Right atrium auricular region (tissue), 2 donors: ENCODE measurements at places on chromosomes 7 and 10. TPM values are rescaled to one million over a fixed set of nuclear protein-coding genes. Genes with fewer than 3 reads are reported as not detected.

DNA sequence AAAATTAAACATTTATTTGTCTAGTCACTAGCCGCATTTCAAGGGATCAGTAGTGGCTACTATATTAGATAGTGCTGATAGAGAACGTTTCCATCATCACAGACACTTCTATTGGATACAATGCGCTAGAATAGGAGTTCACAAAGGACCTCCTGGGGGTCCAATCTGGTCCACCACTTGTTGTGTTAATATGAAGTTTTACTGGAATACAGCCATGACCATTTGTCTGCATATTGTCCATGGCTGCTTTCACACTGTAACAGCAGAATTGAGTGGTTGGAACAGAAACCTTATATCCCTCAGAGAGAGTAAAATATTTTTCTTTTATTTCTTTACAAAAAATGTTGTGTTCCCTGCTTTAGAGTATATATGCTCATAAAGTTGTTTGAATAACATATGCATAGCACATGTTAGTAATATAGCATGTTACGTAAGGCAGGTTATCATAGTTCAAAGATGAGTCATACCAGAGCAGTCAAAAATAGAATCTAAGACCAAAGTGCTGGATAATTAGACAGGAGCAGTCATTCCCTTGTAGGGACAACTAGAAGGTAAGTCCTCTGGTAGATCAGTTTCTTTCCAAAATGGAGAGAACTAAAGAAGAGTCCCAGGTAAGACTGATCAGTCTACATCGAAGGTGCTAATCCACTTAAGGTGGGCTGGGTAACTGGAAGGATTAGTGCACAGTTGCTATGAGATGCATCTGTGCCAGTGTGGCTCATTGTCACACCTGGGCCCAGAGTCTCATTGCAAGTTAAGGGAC lies 14.9 kb downstream of the BZW2 start:
- no peak for DNase-seq

- no peak for DNase-seq
Measured at GRCh38 chr7:12766416-12766815, 79.0 kb downstream of the ARL4A start.

- DNase-seq, result no peak
Measured at GRCh38 chr10:6920072-6921019, 340.3 kb upstream of the PRKCQ start.

DNA sequence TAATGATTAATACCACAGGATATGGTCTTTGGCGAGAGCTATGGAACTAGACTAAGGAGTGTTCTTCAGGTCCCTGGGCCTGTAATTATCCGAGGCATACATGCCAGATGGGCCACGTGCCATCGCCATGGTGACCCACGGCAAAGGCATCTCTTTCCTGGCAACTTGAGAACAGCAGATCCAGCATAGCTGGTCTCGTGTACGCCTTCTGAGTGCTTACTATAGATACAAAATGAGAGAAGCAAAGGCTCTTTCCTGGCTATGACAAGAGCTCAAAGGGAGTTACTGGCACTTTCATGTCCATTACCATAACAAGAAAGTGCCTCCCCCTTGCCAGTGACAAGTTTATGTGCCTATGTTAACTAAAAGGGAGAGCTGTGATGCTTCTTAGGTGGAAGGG lies 26.0 kb upstream of the GLI3 start:
- no peak for DNase-seq

DNA sequence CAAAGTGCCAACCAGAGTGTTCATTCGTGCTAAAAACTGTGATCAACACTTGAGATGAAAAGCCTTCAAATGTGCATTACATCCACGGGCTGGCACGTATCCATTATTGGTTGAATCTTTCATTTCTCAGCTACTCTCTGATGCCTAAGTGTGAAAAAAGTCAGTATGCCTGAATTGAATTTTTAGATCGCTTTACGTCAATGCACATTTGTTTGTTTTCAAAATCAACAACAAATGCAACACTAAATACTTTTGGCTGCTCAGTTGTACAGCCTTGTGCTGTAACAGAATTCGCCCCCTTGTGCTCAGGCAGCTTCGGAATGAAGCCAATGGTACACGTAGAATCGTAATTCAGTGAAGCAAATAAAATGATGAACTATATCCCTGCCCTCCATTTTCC lies 446.5 kb upstream of the NRP1 start:
- no peak for DNase-seq

DNA sequence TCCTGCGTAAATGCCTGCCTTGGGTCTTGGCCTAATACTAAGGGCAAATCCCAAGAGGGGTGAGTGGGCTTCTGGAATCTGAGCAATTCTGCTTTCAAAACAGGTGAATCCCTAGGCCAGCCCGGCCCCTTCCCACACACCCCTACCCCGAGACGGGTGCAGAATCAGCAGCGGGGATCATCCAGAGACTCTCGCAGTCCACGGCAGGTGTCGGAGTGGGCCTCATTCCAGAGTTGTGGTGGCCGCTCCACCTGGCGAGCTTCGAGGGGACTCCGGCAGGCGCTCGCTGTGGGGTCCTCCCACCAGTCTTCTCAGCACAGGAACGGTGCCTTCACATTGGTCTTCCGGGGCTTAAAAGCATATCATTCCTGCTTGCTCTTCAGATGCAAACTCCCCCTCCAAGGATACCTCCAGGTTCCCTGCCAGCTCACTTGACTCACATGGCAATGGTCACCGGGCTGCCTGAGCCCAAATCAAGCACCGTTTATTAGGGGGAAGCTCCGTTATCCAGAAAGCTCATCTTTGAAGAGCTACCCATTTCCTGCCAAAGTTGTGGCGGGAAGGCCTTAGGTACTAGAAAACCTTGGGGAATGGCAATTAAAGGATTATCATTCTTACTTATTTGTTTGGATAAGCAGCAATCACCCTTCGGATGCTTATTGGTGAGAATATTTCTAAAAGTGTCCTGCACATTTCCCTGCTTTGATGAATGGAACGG lies 67.6 kb downstream of the PRKAG2 start:
- no peak for DNase-seq

GRCh38 chr10:5381187-5381586 lies 16.4 kb downstream of the UCN3 start:
- DNase-seq, result no peak

- DNase-seq, result no peak
Measured at GRCh38 chr7:98870121-98870651, 372 bp upstream of the TMEM130 start.

DNA sequence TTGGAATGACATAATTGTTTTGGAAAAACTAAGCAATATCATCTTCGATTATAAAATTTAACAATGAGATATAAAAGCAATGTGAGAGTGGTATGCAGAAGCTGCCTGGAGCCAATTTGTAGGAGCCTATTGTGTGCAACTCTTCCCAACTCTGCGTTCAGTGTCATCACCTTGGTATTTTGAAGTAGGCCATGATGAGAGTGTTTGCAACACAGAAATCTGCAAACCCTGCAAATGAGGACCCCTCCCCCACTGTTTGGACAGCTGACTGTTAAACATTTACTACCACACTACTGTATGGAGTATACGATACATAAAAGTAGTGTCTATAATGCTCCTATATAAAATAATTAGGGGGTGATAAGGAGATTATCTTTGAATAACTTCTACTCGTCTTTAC lies 531.3 kb downstream of the ATRNL1 start:
- no peak for DNase-seq

GRCh38 chr7:151382079-151382885 lies 27.6 kb downstream of the WDR86 start:
- no peak for DNase-seq

GRCh38 chr7:158702196-158702595 lies 2.4 kb downstream of the NCAPG2 start:
- DNase-seq, result no peak

DNA sequence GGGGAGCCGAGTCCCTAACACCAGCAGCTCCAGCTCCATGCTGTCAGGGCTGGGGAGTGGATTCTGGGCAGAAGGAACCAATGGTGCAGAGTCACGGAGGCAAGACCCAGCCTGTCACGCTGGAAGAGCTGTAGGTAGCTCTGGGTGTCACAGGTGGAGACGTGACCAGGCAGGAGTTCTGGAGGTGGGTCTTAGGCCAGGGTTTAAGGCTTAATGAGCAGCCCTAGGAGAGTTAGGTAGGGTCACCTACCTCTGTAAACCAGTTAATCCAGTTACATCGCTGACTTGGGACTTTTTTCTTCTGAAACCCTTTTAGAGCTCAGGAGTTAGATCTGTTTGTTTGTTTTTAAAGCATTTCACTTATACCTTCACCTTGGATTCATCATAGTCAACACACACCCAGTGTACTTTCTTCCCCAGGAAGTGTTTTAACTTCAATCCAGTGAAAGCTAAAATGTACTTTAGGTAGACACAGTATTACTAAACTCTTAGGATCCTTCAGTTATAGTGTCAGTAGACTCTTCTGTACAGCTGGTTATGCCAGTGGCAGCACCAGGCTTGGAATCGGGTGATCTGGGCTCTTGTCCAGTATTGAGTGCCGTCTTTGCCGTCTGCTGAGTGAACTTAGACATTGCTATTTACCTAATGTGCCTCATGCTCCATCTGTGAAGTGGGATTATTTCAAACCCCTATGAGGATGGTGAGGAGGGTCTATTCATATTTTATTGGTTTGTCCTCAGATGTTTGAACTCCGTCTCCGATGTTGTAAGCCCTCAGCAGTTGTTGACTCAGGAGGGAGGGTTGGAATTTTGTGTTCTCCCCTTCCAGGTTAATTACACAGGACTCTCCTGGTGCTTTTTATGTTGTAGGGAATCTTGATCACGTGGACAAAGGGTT lies 31.0 kb downstream of the TACR2 start:
- DNase-seq, result no peak

DNA sequence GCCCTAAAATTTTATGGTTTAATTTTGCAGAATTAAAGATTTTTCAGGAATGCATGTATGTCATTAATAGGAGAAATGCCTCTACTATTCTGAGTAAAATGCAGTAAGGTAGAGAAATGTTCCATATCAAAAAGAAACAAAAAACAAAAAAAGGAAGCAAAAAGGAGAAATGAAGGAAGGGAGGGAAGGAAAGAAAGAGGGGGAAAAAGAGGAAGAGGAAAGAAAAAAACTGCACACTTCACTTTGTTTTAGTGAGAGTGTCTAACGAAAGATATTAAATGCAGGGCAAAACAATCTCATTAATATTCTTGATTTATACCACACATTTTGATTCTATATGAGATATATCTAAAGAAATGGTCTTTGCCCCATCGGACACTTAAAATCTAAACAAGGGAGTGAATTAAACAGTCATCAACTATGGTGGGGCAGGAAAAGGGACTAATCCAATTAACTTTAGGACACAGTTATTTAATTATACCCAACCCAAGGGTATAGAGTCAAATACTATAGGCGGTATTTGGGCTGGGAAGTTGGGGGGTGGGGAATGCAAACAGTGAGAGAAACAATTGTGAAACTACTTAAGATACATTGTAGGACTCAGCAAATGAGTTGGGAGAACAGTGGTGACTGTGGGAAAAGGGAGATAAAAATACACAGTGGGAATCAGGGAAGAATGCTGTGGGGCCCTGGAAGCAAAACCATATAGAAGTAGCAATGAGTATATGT lies 27.0 kb downstream of the IMMP2L start:
- DNase-seq, result no peak

GRCh38 chr7:87359366-87359765 lies 13.9 kb downstream of the CROT start:
- DNase-seq, result no peak

DNA sequence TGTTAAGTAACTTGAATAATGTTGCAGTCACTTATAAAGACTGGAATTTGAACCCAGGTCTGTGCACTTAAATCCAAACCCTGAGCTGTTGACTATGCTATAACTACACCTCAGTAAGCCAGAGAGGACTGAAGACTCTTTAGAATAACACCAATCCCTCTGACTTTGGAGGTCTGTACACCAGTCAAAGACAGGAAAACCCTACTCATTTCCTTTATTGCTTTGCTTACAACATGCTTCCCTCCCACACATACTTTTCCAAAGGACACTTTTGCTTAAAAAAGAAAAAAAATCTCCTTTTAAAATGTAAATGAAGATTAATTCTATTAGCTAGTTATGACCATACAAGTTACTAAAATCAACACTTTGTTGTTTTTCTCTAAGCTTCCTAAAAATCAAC lies 184.7 kb upstream of the KCTD7 start:
- no peak for DNase-seq

DNA sequence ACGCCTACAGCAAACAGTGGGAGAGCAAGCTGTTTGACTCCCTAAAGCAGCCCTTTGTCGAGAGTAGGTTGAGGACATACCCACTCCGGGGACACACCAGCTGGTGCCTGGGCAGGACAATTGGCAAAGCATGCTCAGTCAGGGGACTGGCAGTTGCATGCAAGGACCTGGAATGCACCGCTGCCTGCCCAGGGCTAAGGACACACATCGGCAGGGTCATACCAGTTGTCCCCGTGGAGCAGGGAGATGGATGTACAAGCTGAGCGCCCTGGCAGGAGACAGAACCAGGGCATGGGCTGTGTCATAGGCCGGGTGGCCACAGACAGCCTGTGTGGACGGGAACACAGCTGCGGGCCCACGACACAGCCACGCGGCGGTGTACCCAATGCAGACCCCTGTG lies 18.3 kb upstream of the ELN start:
- DNase-seq, result no peak

DNA sequence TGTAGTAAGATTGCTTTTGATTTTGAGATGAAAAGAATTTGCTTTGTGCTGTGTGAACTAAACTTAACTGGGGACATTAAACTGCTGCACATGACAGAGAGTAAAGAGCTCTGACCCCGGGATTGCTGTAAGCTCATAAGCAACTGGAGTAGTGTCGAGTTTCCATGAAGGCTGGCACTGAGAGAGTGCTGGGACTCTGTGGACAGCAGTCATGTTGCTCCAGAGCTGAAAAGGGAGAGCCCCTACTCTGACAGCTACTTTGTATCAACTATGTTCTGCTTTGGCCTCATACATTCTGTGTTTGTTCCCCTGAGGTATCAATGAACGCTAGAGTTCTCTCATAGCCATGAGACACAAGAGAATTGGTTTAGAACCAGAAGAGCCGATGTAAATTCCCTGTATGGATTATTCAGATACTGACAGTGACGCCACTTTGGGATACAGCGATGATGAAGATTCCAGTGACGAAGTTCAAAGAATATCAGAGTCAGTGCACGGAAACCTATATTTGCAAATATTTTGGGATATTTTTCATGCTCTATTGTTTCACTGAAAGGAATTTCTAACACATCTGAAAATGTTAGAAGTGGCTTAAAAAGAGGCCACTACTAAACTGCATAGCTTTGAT lies 185.9 kb upstream of the DKK1 start:
- no peak for DNase-seq

GRCh38 chr7:55156919-55157763 lies 138.3 kb downstream of the EGFR start:
- no peak for DNase-seq

- no peak for DNase-seq
Measured at GRCh38 chr10:63210611-63211196, 77.6 kb downstream of the NRBF2 start.

GRCh38 chr7:48664241-48664640 lies 260.1 kb upstream of the CDC14C start:
- no peak for DNase-seq

The AGBL3 gene
- 1.9 TPM for total RNA-seq

The SPDYE11 gene
- total RNA-seq, result not detected

The TMEM196 gene
- not detected for total RNA-seq

The POLD2 gene
- 76.5 TPM for total RNA-seq

The NXPH1 gene
- not detected for total RNA-seq

The AKR1C1 gene
- 174 TPM for total RNA-seq

The KCNH2 gene
- total RNA-seq, result 119 TPM

The PDLIM1 gene
- 126 TPM for total RNA-seq

The DPYSL4 gene
- total RNA-seq, result 4.1 TPM

The SLC26A5 gene
- total RNA-seq, result not detected

The ADIRF gene
- 67.8 TPM for total RNA-seq

The OR2A5 gene
- total RNA-seq, result not detected

The OR2A1 gene
- 0.28 TPM for total RNA-seq

The TFPI2 gene
- total RNA-seq, result 5.9 TPM

The CCT6A gene
- total RNA-seq, result 68.1 TPM

The ZNF37A gene
- total RNA-seq, result 9.1 TPM

The FAM13C gene
- 3.8 TPM for total RNA-seq

The TMEM236 gene
- 0.90 TPM for total RNA-seq

The SEMA4G gene
- total RNA-seq, result 4.0 TPM
